Bone marrow (tissue), 2 donors: ENCODE measurements at places on chromosomes 2 and 18.

GRCh38 chr2:29580223-29580622 is 341.2 kb downstream of the ALK start:
- DNase-seq: no peak

GRCh38 chr2:128372621-128373341 is 54.1 kb upstream of the HS6ST1 start:
- no peak for DNase-seq

- DNase-seq: no peak
Measured at GRCh38 chr18:79314838-79315388, 80.8 kb upstream of the NFATC1 start.

DNA sequence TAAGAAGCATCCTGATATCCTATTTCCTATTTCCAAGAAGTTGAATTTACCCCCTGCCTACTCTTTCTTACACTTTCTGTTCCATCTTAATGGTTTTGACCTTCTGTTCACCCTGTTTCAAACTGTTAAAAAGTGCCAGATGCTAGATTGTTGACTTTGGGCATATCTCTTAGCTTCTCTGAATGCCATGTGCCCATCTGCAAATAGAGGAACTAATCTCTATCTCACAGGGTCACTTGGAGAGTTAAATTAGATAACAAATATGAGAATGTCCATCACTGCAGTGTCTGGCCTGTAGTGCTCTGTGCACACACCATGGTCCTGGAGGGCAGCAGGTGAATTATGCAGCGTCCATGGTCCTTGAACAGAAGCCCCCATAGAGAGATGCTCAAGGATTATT is 83.8 kb downstream of the LRATD1 start:
- no peak for DNase-seq

- DNase-seq: no peak
Measured at GRCh38 chr2:164760179-164760578, 81.4 kb downstream of the COBLL1 start.

DNA sequence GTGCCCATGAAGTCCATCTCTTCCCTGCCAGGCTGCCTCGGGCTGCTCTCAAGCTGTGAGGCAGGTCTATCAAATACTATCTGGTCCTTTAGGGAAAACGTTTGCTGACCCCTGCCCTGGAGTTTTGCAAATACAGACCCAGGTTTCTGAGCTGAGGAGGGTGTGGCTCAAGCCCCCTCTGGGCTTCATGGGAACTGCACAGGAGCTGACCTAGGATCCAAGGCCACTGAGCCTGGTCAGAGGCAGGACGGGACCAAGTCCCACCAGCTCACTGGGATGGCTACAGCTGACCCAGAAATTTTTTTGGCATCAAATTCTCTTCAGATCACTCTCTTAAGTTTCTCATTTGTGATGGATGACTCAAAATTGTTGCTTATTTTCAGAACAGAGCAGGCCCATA is 14.1 kb downstream of the ZNF516 start:
- no peak for DNase-seq

- peak; percentile 39 for DNase-seq
Measured at GRCh38 chr2:176652300-176653182, 383.3 kb downstream of the MTX2 start.

- no peak for DNase-seq
Measured at GRCh38 chr2:147386284-147386683, 458.5 kb upstream of the ACVR2A start.

DNA sequence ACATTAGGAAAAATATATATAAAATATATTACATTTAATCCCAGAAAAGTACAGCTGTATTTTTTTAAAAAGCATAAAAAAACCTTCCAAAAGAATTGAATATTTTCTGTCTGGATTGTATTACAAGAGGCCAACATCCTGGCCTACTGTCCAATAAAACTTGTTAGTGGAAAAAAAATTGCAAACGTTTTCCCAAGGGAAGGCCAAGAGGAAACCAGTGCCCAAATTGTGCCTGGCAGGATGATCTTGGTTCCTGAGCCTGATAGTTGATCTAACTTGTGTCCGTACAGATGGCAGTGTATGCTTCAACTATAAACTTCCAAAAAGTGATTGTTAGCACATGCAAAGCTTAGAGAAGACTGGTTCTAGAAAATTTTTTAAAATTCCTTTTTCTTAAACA is 90.6 kb upstream of the LPIN2 start:
- DNase-seq: no peak

GRCh38 chr2:214992911-214993310 is 145.5 kb downstream of the ABCA12 start:
- no peak for DNase-seq

DNA sequence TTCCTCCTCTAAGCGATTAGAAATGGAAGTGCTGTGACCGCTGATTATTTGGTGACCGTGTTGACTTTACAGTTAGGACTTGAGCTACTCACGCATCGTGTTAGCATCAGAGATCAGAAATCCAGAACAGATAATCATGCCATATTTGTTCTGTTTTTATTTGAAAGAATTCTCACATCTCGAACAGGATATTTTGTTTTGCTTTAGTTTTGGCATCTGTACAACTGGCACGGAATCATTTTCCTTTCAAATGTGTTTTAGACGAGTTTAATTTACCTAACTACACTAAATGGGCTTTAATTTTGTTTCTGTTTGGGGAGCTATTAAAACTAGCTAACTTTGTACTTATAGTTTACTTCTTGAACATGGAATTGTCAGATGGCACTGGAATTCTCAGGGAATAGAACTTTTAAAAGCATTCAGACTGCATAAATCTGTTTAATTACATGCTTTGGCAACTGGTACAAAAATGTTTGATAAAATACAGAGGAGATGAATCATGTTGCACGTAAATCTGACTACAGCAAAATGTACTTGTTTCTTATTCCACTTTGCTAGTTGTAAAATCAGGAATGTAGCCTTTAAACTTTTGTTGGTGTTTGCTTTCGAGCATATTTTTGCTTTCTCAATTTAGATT is 1.4 kb downstream of the ITPRID2 start:
- DNase-seq: no peak

DNA sequence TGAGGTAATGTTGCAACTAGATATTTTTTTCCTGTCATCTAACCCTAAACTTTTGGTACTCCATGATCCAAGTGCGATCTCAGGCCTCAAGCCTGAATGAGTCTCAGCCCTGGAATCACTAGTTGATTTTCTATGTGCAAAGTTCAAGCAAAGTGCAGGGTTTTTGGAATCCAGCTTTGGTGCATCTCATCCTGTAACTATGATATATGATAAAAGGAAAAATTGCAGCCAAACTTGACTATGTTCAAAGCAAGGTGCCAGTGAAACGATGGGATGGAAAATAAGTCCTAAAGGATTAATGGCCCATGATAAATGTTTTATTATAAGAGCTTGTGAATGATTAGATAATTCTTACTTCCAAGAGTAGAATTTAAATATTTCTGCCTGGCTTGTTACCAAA is 78.9 kb upstream of the NT5C1B start:
- DNase-seq: no peak

GRCh38 chr18:37471637-37472036 is 94.0 kb downstream of the CELF4 start:
- no peak for DNase-seq

DNA sequence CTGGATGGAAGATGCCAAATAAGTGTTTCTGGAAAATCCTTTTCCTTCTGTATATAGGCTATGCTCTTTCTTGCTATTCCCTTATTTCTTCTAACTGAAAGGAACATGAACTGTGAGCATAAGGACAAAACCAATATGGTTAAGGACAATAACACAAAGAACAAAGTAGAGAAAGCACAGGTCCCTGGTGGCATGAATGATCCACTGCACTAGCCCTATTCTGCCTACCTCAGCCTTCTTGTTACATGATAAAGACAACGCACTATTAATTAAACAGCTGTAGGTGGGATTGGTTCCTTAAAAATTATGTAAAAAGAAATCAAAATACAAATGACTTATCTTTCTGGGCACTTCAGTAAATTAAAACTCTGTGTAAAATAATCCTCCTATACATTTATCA is 1.9 kb upstream of the WDR75 start:
- DNase-seq: no peak

GRCh38 chr18:13641551-13642439 is 84.6 kb downstream of the FAM210A start:
- DNase-seq: no peak

GRCh38 chr2:217158928-217159327 is 299.1 kb upstream of the TNP1 start:
- DNase-seq: no peak

DNA sequence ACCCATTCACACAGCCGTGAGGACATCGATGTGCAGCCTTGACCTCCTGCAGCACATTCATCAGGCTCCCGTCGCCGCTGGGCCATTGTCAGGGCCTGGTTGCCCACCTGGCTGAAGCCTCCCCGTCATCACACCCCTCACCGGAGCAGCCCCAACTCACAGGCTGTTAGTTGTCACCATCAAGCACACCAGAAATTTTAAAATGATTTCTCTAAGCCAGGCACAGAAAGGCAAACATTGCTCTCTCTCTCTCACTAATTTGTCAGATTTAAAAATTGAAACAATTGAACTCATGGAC is 167.1 kb downstream of the RTP5 start:
- DNase-seq: no peak

- no peak for DNase-seq
Measured at GRCh38 chr2:27710640-27711430, 47.1 kb downstream of the SLC4A1AP start.

DNA sequence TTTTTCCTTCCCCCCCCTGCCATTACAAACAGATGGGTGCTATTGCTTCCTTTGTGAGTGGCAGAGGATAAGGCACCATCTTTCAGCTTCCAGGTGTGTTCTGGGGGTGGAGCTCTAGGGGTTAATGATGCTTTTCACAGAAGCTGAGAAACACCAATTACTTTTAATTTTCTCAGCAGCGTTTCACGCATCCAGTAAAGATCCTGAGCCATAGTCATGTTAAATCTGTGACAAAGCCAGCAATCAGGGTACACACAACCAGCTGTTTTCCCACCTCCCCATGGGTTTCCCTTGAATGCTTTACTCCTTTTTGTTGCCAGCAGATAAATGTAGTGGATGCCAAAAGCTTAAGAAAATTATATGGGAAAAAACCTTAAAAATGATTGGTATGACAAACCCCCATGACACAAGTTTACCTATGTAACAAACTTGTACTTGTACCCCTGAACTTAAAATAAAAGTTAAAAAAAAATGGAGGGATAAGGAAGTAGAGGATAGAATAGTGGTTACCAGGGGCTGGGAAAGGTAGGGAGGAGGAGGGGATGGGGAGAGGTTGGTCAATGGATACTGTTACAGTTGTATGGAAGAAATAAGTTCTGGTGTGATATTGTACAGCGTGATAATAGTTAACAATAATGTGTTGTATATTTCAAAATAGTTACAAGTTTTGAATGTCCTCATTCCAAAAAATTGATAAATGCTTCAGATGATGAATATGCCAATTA is 70.0 kb downstream of the ACOXL start:
- DNase-seq: no peak

- no peak for DNase-seq
Measured at GRCh38 chr18:61896757-61897156, 4.0 kb upstream of the RNF152 start.

DNA sequence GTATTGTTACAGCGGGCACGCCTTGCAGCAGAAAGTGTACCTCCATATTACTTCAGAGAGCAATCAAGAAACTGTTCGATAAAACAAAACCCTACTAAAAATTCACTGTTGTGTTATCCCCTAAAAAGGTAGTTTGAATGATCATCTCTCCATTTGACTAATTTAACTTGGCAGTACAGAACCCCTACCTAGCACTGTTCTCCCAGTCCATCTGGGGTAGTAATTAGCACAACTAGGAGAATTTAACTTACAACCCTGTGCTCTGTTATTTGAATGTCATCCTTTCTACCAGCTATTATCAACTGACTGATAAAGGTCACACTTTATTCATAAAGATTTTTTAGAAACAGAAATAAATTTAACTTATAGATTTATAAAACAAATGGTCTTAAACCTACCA is 121.2 kb downstream of the EPB41L3 start:
- no peak for DNase-seq

DNA sequence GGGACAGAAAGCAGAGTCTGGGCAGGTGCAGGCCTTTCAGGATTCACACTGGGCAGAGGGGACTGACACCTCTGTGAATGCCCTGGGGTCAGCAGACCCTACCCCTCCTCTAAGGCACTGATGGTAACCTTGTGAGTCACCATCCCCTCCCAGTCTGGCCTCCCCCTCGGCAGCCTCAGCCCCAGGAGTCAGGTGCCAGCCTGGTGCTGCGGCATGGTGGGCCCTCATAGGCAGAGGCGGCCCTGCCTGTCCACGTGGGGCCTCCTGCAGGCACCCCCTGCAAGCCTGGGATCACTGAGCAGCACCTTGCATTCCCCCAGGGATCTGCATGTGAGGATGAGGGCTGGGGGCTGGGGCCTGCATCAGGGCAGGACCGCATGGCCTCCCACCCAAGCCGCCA is 4.8 kb upstream of the GPR17 start:
- no peak for DNase-seq
